ENCODE measurements at places on chromosomes 2 and 18. TPM values are rescaled to one million over a fixed set of nuclear protein-coding genes. Genes with fewer than 3 reads are reported as not detected.

SEMA4C gene
- total RNA-seq = 72.7 TPM

CABYR gene
- total RNA-seq = 3.5 TPM

KIF1A gene
- total RNA-seq = under 0.01 TPM

DAPL1 gene
- not detected for total RNA-seq

Data from placental epithelial cell (primary cell).